ENCODE measurements at places on chromosomes 4 and X. TPM values are rescaled to one million over a fixed set of nuclear protein-coding genes. Genes with fewer than 3 reads are reported as not detected.

DNA sequence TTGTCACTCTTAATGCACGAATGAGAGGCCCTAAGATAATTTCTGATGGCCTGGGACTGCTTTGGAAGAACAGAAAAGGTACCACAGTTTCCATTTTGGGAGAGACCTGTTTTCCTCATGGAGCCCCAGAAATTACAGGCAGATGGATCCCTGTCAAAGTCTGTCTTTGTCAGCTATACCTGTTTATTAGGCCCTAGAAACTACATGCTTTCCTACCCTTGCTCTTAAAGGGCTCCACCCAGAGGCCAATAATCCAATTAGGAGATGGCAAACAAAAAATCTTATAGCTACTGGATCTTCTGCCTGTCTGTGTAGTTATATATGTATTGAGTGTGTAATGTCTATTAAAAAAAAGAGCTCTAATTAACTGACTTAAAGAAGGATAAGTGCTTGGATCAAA, 141.3 kb downstream of the NR3C2 start:
- H3K36me3 ChIP-seq = peaks cover 25% of the 10 kb centered on the region
- no peak overlapping the region for H3K27ac ChIP-seq
- H3K4me1 ChIP-seq = no peaks in the 10 kb centered on the region

GRCh38 chrX:71945237-71945805, 34.7 kb downstream of the NHSL2 start:
- peaks cover 10% of the 10 kb centered on the region for H3K36me3 ChIP-seq
- H3K4me1 ChIP-seq = peaks cover 2% of the 10 kb centered on the region
- no peaks in the 10 kb centered on the region for H3K27me3 ChIP-seq
- no peak for DNase-seq
- no peak overlapping the region for H3K27ac ChIP-seq
- H3K4me3 ChIP-seq = no peak overlapping the region

The MAGEE2 gene
- not detected for total RNA-seq

DNA sequence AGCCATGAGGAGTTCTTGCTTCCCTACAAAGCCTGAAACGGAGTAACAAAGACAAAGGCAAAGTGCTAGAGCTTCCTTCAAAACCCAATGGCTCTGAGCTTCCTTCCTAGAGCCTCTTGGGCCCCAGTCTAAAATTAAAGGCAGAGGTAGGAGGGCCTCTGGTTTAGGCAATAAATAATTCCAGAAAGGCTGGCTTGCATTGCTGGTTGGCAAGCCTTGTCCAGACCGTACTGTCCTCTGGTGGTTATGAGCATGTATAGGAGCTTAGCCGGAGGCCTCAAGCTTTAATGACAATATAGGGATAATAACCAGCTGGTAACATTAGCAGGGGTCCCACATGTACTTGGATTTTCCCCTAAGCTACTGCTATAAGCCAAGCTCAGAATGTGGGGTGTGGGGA, 237.3 kb downstream of the AR start:
- H3K27me3 ChIP-seq = no peaks in the 10 kb centered on the region
- no peak overlapping the region for H3K27ac ChIP-seq
- DNase-seq = no peak
- H3K36me3 ChIP-seq = no peaks in the 10 kb centered on the region

The PAK3 gene
- 7.8 TPM for total RNA-seq

DNA sequence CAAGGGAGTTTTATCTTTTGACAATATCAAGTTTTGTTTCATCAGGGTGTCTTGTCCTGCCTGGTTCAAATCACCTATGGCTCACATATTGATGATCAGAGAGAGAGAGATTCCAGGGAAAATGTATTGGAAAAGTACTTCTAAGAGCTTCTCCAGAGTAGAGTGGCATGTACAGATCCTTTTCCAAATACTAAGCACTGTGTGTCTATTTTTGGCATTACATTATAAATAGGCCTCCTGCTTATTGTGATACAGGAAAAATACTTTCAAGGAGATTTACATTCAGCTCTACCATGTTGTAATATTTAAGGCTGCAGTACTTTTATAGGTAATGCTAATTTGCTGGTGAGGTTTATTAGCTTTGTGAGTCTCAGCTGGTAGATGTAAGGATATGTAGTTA, 100.8 kb downstream of the DCK start:
- H3K4me3 ChIP-seq = no peak overlapping the region
- no peaks in the 10 kb centered on the region for H3K4me1 ChIP-seq
- H3K27me3 ChIP-seq = no peaks in the 10 kb centered on the region
- no peak overlapping the region for H3K27ac ChIP-seq

GRCh38 chr4:72338060-72338459, 231.0 kb downstream of the ADAMTS3 start:
- no peak overlapping the region for H3K27ac ChIP-seq
- no peak for DNase-seq
- no peak overlapping the region for H3K4me3 ChIP-seq
- H3K36me3 ChIP-seq = no peaks in the 10 kb centered on the region
- H3K27me3 ChIP-seq = no peaks in the 10 kb centered on the region

The IL13RA1 gene
- total RNA-seq = 13.4 TPM

The OTC gene
- not detected for total RNA-seq

DNA sequence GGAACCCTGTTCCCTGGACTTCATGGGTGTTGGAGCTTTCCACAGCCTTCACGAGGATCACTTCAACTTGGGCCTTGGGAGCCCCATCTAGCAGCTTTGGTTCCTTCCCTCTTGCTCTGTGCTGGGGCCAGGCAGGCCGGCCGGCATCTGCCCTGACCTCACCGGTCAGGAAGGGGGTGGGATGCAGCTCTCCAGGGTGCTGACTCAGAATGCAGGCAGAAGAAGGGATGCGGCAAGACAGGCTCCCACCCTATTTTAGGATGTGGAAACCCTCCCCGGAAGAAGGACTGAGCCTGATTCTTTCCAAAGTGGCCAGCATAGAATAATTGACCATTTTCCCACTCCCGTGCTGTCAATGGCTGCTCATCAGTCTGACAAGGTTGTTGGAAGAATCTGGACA, 47.1 kb downstream of the FHDC1 start:
- DNase-seq = peak; percentile 67
- no peaks in the 10 kb centered on the region for H3K27me3 ChIP-seq
- no peaks in the 10 kb centered on the region for H3K36me3 ChIP-seq
- no peaks in the 10 kb centered on the region for H3K4me1 ChIP-seq

The VSIG4 gene
- not detected for total RNA-seq

DNA sequence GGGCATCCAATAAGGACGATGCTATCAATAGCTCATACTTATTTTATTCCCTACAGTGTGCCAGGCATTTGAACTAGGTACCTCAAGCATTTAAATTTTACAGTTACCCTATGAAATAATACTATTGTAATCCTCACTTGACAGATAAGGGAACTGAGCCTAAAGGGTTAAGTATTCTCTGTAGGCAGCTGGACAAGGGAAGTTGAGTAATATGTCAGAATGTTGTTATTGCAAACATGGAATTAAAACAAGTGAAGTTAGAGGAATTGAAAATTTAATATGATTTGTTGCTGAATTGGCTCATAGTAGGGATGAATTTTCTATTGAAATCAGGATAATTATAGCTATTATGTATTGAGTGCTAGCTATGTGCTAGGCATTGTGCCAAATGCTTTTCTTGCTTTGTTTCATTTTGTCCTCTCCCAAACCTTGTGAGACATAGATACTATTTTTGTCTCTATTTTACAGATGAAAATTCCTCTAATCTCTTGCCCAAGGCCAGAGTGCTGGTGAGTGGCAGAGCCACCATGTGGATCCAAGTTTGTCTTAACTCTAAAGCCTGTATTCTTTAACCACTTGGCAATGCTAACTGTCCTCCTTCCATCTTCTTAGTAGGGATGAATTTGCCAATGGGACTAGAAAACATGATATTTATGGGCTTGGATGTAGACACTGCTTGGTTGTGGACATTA, 58.1 kb downstream of the TMEM164 start:
- H3K4me3 ChIP-seq = no peak overlapping the region
- no peak overlapping the region for H3K27ac ChIP-seq
- H3K36me3 ChIP-seq = no peaks in the 10 kb centered on the region
- no peaks in the 10 kb centered on the region for H3K4me1 ChIP-seq
- no peak for DNase-seq

DNA sequence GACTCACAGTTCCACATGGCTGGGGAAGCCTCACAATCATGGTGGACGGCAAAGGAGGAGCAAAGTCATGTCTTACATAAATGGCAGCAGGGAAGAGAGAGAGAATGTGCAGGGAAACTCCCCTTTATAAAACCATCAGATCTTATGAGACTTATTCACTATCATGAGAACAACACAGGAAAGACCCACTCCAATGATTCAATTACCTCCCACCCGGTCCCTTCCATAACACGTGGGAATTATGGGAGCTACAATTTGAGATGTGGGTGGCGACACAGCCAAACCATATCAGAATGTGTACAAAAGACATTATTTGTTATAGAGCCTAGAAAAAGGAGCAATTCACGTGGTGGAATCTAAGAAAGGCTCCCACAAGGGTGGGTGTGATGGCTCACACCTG, 10.8 kb upstream of the HERC6 start:
- H3K4me1 ChIP-seq = no peaks in the 10 kb centered on the region
- no peak overlapping the region for H3K4me3 ChIP-seq
- no peak for DNase-seq
- peaks cover 11% of the 10 kb centered on the region for H3K36me3 ChIP-seq
- no peaks in the 10 kb centered on the region for H3K27me3 ChIP-seq

DNA sequence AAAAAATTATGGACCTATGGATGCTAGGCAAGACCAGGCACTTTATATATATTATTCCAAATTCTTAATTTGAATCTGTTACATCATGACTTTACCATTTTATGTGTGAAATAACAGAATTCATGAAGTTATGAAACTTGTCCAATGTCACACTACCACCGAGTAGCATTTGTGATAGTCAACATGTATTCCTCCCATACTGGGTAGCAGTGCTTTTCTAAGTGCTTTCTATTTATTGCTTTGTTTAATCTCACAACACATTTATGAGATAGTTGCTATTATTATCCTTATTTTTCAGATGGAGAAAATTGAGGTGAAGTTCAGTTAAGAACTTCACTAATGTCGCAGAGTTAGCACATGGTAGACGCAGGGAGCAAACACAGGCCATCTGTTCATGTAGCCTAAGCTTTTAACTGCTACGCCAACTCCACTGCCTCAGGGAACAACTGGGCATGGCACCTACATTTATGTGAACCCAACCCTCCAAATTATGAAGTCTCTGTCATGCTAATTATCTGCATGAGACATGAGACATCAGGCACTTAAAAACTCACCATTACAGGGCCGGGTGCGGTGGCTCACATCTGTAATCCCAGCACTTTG, 20.8 kb downstream of the GUCY1A1 start:
- H3K36me3 ChIP-seq = no peaks in the 10 kb centered on the region
- no peaks in the 10 kb centered on the region for H3K27me3 ChIP-seq
- DNase-seq = no peak
- H3K27ac ChIP-seq = no peak overlapping the region

DNA sequence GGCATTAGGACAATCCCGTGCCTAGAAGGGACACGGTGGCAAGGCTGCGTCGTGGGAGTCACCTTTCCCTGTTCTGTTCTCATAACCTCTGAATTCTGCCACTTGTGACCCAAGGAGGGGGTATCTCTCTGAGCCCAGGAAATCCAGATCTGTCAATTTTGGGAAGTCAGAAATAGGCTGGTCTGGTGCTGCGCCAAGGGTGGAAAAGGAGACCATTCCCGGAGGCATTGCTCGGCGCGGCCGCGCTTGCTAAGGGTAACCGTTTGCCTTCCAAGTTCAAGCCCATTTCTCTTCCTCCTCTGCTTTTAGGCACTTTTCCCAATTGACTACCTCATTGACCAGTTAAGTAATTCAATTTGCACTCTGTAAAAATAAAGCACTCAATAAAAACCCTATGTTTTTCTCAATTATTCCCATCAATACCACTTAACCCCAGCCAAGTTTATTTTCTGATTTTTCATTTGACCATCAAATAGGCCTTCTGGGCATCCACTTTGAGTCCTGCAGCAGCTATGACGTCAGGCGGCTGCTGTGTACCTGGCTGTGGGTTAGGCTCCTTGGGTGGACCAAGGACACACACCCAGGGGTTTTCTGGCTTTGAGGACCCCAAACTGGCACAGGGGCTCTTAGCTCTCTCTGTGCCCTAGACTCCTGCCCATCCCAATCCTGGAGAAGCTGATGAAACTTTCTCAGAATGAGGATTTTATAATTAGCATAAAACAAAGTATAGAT, 12.5 kb downstream of the SORCS2 start:
- H3K27ac ChIP-seq = no peak overlapping the region
- no peak overlapping the region for H3K4me3 ChIP-seq
- no peaks in the 10 kb centered on the region for H3K4me1 ChIP-seq
- H3K36me3 ChIP-seq = no peaks in the 10 kb centered on the region
- no peaks in the 10 kb centered on the region for H3K27me3 ChIP-seq
- no peak for DNase-seq

DNA sequence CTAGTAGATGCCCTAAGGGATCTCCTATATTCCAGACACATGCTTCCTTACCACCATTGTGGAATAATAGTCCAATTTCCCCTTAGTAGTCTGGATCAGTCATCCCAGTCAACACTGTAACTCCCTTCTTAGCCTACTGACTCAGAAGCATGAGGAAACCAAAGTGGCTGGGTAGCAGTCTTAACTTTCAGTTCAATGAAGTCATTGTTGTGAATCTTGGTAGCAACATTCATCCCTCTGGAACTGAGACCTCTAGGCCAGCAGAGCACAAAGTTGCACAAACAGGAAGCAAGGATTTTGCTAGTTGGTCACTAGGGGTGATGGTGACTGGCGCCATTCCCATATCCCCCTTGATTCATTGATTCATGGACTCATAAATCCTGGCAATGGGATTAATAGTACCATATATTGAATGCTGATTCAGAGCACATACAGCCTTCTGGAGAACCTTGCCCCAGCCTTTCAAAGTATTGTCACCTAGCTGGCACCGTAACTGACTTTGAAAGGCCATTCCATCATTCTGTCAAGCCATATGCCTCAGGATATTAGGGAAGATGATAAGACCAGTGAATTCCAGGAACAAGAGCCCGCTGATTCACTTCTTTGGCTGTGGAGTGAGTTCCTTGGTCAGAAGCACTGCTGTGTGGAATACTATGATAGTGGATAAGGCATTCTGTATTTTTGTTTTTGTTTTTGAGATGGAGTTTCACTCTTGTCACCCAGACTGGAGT, 19.7 kb upstream of the GPAT3 start:
- no peak overlapping the region for H3K4me3 ChIP-seq
- H3K27ac ChIP-seq = no peak overlapping the region
- H3K4me1 ChIP-seq = no peaks in the 10 kb centered on the region
- no peaks in the 10 kb centered on the region for H3K36me3 ChIP-seq

- H3K4me3 ChIP-seq = no peak overlapping the region
- no peaks in the 10 kb centered on the region for H3K36me3 ChIP-seq
- H3K4me1 ChIP-seq = no peaks in the 10 kb centered on the region
- no peak for DNase-seq
- H3K27ac ChIP-seq = no peak overlapping the region
Measured at GRCh38 chr4:29405116-29405515, 1315.1 kb upstream of the PCDH7 start.

The CSAG3 gene
- total RNA-seq = not detected

The VCX2 gene
- not detected for total RNA-seq

The RTL9 gene
- total RNA-seq = 0.13 TPM

DNA sequence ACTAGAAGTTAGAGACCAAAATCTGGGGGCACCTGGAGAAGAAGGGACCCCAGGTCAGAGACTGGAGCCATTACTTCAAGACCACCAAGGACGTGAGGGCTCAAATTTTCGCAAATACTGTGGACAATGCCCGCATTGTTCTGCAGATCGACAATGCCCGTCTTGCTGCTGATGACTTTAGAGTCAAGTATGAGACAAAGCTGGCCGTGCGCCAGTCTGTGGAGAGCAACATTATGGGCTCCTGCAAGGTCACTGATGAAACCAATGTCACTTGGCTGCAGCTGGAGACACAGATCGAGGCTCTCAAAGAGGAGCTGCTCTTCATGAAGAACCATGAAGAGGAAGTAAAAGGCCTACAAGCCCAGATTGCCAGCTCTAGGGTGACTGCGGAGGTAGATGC, 101.2 kb downstream of the NCAPG start:
- H3K4me1 ChIP-seq = no peaks in the 10 kb centered on the region
- H3K36me3 ChIP-seq = peaks cover 16% of the 10 kb centered on the region
- no peak overlapping the region for H3K4me3 ChIP-seq
- H3K27me3 ChIP-seq = no peaks in the 10 kb centered on the region
- no peak for DNase-seq

Data from H9 (cell line).